ENCODE measurements at places on chromosomes 2 and 18. TPM values are rescaled to one million over a fixed set of nuclear protein-coding genes. Genes with fewer than 3 reads are reported as not detected.

DNA sequence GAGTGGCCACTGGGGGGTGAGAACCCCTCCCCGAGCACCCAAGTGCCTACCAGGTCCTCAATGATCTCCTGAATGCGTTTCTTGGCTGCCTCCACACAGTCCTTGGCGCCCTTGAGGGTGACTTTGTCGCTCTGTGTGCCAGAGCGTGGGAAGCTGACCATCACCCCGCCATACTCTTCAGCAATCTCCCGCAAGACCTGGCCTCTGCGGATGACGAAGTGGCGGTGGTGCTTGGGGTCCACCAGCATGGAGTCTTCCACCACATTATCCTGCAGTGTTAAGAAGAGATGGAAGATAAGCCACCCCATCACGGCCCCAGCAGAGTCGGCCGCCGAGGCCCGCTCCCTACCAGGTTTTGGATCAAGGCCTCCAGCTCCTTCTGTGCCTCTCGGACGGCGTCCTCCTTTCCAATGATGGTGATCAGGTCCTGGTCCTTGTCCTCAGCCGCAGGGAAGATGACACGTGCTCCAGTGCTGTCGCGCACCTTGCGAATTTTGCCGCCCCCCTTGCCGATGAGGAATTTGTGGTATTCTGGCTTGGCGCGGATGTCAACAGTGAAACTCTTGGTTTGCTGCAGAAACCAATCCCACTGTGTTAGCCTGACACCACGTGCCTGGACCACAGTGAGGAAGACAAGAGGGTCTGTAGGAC lies 51.2 kb downstream of the ANO7 start:
- no peak for DNase-seq

The SALL3 gene
- total RNA-seq = not detected

The MC4R gene
- not detected for total RNA-seq

DNA sequence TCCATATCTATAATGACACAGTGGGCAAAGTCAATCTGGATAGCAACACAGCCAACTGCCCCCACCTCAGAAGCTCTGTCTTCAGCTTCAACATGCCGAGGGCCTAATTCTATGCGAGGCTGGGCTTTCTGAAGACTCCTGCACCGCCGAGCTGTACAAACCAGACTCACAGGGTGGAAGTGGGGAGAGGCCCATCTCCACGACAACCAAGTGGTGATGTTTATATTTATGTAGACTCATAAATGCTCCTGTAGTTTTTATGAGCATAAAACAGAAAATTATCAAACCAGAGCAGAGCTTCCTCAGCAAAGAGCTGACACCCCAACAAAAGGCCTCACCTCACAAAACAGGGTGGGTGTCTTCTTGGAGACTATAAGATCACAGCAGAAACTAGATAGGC lies 77.0 kb upstream of the LGALSL start:
- no peak for DNase-seq

DNA sequence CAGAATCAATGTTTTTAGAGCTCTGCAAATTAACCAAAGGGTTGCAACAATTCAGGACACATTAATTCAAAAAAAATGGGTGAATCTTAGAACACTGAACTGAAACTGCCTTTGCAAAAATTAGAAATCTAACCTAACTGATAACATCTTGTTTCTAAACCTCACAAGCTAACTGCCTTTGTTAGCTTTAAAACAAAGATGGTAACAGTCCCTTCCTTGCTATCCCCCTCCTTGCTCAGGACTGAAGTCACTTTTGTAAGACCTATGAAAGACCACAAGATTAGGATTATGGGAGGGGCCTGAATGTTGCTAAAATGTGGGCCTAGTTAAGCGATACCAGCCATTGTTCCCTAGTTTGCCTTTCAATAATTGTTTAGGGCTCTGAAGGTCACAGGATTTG lies 44.9 kb upstream of the LONRF2 start:
- DNase-seq = no peak

The CDH19 gene
- total RNA-seq = not detected

GRCh38 chr18:57002627-57003026 lies 144.3 kb upstream of the BOD1L2 start:
- no peak for DNase-seq

GRCh38 chr2:28359222-28360057 lies 33.2 kb upstream of the FOSL2 start:
- peak; percentile 91 for DNase-seq

The ARHGAP15 gene
- 85.7 TPM for total RNA-seq

DNA sequence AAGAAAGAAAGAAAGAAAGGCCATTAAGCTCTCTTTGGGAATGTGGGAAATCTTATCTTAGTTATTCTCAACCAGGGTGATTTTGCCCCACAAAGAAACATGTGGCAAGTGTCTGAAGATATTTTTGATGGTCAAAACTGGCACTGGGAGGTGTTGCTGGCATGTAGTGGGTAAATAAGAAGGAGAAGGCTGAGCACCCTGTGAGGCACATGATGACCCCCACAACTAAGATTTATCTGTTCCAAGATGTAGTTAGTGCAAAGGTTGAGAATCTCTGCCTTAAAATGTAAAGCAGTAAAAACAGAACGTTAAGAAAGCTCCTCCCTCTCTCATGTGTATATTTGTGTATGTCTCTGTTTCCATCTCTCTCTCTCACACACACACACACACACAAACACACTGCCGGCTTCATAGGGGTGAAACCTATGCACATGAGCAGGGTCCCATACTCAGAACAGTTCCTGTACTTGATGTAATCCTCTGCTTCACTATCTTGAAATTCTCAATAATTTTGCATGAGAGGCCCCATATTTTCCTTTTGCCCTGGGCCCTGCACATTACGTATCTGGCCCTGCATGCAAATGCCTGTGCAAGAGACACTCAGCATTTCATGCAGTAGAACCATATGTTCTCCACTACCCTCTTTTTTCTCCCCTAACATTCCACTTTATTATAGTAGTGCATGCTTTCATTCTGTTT lies 94.3 kb downstream of the MREG start:
- no peak for DNase-seq

The ZAP70 gene
- total RNA-seq = 167 TPM

DNA sequence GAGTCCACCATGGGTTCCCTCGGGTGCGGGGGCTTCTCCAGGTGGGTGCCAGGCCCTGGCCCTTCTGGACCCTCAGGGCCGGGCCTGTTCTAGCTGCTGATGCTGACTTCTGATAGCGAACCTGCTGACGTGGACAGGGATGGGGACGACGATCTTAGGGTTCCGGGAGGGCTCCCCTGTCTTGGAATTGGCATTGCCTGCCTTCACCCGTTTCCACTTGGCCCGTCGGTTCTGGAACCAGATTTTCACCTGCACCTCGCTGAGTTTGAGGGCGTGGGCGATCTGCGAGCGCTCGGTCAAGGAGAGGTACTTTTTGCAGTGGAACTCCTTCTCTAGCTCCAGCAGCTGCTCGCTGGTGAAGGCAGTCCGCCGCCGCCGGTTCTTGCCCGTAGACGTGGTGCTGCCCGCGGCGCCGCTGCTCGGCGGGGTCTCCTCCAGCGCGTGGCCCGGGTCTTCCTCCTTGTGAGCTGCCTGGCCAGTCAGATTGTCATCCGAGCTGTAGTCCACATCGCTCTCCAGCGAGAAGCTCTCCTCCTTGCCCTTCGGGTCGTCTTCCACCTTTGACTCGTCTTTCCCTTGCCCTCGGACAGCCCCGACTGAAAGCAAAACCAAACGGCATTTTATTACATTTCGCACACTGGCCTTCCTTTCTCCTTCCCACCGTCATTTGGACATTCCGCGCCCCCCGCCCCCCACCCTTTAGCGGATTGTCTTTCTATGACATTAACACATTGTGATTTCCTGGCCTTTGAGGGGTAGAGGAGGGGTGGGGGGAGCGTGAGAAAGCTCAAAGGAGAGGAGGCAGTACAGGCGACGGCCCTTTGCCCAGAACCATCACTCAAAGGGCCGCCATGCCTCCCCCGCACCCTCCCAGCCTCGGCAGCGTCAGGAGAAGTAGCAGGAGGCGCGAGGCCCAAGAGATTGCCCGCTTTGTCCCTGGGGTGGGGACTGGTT lies 2.1 kb downstream of the GBX2 start:
- no peak for DNase-seq

The ZSCAN30 gene
- total RNA-seq = 14.3 TPM

DNA sequence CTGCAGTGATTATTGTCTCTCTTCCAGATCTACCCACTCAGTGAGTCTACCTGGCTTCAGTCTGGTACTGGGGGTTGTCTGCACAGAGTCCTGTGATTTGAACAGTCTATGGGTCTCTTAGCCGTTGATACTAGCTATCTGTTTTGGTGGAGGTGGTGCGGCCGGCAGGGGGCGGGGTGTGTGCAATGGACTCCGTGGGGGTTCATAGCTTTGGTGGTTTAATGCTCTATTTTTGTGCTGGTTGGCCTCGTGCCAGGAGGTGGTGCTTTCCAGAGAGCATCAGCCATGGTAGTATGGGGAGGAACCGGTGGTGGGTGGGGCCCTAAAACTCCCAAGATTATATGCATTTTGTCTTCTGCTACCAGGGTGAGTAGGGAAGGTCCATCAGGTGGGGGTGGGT lies 1120.1 kb upstream of the FAM98A start:
- no peak for DNase-seq

DNA sequence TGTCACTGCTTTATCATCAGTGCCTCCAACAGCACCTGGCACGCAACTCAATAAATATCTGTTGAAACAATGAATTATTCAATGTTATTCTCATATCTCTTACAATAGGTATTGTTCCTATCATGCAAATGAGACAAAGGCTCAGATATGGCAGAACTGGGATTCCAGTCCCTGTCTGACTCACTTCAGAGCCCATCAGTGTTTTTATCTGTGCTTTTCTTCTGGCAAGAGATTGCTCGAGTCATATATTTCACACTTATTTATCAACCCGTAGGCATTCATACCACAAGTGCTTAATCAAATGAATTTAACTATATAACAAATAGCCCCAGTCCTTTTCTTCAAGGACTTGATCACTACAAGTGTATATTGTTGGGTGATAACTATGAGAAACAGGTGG lies 76.4 kb upstream of the TSPYL6 start:
- no peak for DNase-seq

- no peak for DNase-seq
These were observed 149.0 kb downstream of the MEIS1 start for GRCh38 chr2:66583881-66584280.

DNA sequence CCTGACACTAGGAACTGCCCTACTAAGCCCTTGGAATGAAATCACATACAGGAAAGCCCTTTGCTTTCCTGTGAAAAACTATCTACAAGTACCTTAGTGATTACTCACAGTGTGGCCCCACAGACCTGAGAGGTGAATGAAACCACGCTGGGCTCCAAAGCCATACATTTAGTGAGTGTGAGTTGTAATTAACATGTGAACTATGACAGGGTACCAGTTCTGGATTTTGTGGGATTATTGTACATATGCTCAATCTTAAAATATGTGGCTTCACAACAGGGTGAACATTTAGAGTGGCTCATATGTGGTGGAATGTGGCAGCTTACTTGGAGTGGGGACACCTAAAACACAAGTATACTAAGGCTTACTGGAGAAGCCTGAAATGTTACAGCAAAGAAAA lies 12.3 kb downstream of the KCTD1 start:
- no peak for DNase-seq

- no peak for DNase-seq
These were observed 271.4 kb upstream of the SMIM21 start for GRCh38 chr18:75698861-75699260.

The TLK1 gene
- total RNA-seq = 55.9 TPM

The CAPN13 gene
- not detected for total RNA-seq

DNA sequence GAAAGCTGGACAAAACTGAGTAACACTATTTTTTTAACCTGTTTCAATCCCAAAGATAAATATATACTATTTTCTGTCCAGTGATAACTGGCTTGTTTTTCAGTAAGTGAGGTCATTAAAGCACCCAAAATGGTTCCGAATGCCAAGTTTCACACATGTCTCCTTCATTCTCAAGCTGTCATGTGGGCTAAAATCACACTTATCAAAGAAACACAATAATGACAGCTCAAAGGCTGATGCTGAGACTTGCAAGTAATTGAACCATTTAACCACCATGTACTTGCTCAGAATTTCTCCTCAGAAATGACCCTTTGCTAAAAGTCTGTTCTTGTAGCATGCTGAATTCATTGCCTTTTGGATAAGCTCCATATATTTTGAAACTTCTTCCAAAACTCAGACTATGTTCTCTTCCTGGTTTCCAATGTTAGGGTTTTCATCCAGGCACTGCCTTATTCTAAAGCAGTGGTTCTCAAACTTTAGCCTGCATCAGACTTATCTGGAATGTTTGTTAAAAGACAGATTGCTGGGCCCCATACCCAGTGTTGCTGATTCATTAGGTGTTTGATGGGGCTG lies 149.8 kb downstream of the VWC2L start:
- DNase-seq = no peak

The ABHD1 gene
- total RNA-seq = 0.19 TPM

The SCN9A gene
- total RNA-seq = not detected

The WNT10A gene
- total RNA-seq = 1.3 TPM

- no peak for DNase-seq
These were observed 61.0 kb downstream of the MBD2 start for GRCh38 chr18:54163453-54163852.

GRCh38 chr18:3712491-3712890 lies 262.5 kb downstream of the TGIF1 start:
- DNase-seq = no peak

DNA sequence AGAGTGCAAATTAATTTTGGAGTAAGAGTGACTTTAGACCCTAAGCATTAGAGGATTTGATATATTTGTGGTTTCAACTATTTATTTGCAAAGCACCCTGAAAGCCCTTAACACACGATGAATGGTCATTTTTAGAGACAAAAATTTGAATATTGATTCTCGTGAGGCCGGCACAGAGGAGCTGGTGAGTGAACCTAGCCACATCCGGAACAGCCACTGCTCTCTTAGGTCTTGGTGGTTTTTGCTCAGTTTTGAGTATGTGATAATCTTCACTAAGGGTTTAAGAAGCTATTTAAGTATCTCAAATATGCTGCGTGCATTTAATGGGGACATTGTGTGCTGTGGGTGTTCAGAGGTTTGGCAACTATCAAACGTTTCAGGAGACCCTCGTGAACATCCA lies 204.8 kb downstream of the TSN start:
- no peak for DNase-seq

- DNase-seq = no peak
These were observed 89.4 kb upstream of the EML6 start for GRCh38 chr2:54634021-54634420.

All from activated naive CD4-positive, alpha-beta T cell treated with anti-CD3 and anti-CD28 coated beads for 36 hours (primary cell).